NCI-H2029 (cell line): ENCODE measurements at places on chromosomes 5 and 9.
A peak's percentile ranks its signal among the peaks of the same experiment; 100 is the strongest.

- no peak for DNase-seq
Observed at GRCh38 chr9:122346478-122347347, 24.1 kb upstream of the PTGS1 start.

DNA sequence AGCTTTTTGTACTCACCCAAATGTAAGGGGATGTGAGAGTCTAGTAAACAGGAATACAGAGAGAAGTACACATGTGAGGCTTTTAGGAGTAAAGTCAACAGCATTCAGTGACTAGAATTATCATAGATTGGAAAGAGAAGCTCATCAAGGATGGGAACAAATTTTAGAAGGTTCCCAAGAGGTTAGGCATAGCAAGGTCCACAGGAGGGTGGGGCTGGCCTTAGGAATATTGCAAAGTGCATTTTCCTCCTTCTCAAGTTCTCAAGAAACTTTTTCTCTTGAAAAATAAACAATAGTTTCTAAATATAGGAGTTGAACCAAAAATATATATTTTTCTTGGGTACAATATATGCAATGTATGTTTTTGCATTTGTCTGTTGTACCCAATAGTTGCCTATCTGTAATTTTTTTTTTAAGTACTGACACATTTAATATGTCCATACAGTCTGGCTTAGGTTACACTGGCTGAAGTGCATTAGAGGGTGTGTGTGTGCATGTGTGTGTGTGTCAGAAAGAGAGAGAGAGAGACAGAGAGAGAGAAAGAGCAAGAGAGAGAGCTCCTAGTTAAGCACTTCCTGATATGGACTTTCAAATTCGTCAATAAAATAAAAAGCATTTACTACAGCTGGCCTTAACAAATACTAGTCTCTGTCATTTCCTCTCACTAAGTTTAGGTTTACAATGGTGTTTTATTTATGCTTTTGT is 62.2 kb downstream of the SNX18 start:
- DNase-seq = no peak

GRCh38 chr9:4674783-4675182 is 4.6 kb upstream of the CDC37L1 start:
- no peak for DNase-seq

- DNase-seq = no peak
Observed at GRCh38 chr9:8431505-8431904, 631.9 kb upstream of the DMAC1 start.

- peak; percentile 26 for DNase-seq
Observed at GRCh38 chr5:81232464-81233079, 550 bp upstream of the CKMT2 start.

DNA sequence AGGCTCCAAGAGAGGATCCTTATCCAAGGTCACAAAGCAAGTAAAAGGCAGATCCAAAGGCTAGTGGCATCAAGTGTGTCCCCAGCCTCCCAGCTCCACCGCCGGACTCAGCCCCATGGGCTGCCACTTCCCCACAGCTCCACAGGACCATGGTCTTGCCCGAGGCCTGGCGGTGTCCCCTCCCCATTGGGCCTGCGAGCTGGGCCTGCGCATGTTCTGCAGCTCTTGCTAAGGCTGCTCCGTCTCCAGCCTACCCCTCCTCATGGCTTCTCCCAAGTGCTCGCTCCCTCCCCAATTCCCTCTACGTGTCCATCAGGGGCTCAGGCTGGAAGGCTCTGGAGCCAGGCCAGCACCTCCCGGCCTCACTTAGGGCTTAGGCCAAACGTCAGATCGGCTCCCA is 29.4 kb downstream of the DBH start:
- DNase-seq = no peak

DNA sequence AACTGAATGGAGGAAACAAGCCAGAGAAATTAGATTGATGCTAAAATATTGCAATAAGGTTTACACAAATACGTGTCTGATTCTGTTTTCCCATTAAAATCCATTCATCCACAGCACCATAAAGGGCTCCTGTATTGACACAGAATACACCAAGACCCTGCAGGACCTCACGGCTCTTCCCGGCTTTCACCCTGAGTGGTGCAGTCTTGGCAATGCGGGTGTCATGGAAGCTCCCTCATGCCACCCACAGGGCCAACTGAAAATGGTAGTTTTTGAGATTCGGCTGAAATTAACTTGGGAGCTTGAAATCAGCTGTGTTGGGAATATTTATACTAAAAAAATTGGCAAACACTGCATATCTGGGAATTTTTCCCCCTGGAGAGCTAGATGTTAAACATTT is 17.3 kb upstream of the EXOC3 start:
- no peak for DNase-seq

- DNase-seq = no peak
Observed at GRCh38 chr5:127844581-127845021, 141.4 kb downstream of the CCDC192 start.
